Right kidney (tissue), 9 donors: ENCODE measurements at places on chromosomes 3 and 15.
A peak's percentile ranks its signal among the peaks of the same experiment; 100 is the strongest.

DNA sequence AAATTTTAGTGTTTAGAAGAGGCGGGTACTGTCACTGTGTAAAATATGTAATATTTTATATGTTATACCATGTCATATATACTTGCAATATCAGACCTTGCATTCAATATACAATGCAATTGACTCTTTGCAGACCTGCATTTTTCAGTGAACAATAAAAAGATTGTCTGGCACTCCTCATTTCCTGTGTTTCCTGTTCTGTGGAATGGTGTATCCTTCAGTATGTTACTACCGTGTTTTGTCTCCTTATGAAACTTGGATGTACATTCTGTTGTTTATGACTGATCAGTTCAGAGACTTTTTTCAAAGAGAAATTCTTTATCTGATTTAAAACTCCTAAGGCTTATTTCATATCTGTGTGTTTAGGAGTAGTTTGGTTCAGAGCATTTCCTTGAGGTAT is 31.5 kb downstream of the APH1B start:
- no peak for DNase-seq

DNA sequence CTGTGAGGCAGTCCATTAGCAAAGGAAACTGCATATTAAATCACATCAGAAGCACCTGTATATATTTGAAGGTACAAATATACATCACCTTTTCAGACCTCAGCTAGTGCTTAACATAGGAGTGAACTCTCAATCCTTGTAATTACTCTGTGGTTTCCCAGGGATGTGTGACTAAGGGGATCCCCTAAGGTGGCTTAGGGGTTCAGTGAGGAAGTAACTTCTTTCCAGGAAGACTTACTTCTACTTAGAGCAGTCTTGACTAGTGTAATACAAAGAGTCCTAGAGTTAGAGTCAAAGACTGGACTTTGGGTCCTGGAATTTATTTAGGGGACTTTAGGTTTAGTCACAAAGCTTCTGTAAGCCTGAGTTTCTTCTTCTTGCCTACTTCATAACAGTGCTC is 8.7 kb upstream of the SUMF1 start:
- no peak for DNase-seq

GRCh38 chr15:48981941-48982340 is 18.2 kb upstream of the SHC4 start:
- no peak for DNase-seq

DNA sequence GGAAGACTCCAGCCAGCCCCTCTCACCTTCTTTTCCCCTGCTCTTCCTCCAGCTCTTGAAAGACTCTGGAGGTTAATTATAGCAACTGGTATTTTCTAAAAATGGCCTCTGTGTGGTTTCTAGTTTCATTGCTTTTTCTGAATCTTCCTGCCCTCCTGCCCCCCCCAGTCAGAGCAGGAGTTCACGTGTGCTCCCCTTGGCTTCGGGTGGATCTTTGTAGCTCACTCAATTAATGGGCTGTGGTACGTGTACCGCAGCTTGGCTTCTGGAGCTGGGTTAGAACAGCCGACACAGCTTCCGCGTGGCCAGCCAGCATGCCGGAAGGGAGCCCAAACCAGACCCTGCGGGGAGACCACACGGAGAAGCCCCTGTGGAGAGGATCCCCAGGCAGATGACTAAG is 31.5 kb downstream of the TM2D3 start:
- DNase-seq = no peak

GRCh38 chr3:177026505-177027277 is 170.6 kb downstream of the TBL1XR1 start:
- DNase-seq = no peak

- DNase-seq = peak; percentile 33
These were observed 141.0 kb downstream of the CHDH start for GRCh38 chr3:53705024-53705745.

DNA sequence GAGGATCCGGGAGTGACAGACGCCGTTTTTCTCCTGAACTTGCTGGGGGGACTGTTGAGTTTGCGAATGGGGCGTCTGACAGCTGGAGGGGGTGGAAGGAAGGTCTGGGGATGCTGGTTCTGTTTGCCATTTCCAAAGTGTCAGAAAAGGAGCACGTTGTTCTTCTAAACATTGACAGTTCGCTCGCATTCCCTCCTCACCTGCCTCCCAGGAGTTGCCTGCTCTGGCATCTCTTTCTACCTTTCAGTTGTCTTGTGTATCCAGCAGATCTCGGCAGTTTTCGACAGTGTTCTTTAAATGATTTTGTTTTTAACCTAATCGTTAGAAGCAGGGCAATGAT is 829 bp downstream of the SELENOT start:
- no peak for DNase-seq

DNA sequence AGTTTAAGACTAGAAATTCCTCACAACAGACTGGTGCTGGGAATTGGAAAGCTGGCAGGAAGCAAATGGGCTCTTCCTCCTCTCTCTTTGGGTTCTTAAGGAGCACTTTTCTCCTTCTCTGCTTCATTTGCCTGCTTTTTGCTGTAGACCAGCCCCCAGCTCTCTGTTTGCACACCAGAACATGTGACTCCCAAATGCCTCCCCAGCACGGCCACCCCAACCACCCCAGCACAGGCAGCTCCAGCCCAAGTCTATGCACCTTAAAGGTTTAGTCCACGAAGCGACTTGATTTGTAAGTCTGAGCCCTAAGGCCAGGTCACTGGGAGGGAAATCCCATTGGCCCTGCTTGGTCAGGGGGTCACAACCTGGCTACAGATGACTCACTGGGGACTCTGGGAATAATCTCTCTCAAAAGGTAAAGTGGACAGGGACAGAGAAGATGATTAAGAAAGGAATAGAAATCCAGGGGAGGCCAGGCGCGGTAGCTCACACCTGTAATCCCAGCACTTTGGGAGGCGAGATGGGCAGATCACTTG is 377.8 kb upstream of the PROK2 start:
- DNase-seq = no peak

- DNase-seq = no peak
These were observed 57.3 kb downstream of the CEP63 start for GRCh38 chr3:134543113-134543512.

DNA sequence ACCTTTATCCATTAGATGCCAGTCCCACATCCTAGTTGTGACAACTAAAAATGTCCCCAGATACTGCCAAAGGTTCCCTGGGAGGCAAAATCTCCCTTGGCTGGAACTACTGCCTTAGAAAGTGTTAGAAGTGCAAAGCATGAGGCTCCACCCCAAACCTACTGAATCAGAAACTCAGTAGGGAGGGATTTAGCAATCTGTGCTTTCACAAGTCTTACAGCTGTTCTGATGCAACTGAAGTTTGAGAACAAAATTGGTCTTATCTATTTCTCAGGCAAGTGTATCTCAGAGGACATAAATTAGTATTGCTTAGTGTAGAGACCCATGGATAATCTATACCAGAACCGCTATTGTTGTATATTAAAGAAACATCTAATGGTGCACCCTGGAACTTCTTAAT is 70.2 kb downstream of the CLDN1 start:
- no peak for DNase-seq

GRCh38 chr3:153404157-153404556 is 242.1 kb downstream of the RAP2B start:
- no peak for DNase-seq

- no peak for DNase-seq
These were observed 677.5 kb downstream of the ZPLD1 start for GRCh38 chr3:103112273-103112672.

DNA sequence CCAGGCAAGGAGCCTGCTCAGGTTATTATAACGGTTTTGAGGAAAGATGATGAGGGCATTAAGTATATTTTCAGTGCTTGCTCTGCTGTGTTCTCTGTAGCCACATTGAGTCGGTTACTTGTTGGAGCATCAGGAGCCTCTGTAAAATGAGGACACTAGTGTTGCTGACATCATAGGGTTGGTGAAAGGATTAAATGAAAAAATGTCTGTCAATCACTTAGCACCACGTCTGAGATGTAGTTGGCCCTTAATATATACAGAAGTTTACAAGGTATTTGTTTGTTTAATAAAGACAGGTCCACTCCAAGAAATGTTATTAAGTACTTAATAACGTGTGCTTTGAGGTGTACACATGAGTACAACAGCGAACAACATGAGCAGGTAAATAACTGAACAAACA is 735 bp upstream of the SLC25A26 start:
- no peak for DNase-seq

DNA sequence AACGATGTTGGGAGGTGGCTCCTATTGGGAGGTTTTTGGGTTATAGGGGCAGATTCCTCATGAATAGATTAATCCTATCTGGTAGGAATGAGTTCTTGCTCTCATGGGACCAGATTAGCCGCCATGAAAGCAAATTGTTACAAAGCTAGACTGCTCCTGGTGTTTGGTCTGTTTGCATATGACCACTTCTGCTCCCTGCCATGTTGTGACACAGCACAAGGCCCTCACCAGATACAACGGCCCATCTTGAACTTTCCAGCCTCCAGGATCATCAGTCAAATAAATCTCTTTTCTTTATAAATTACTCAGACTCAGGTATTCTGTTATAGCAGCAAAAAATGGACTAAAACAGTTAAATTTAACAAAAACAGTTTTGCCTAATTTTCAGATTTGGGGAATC is 34.4 kb downstream of the TRIM42 start:
- no peak for DNase-seq

GRCh38 chr3:141728355-141728892 is 9.7 kb upstream of the RNF7 start:
- DNase-seq = no peak

DNA sequence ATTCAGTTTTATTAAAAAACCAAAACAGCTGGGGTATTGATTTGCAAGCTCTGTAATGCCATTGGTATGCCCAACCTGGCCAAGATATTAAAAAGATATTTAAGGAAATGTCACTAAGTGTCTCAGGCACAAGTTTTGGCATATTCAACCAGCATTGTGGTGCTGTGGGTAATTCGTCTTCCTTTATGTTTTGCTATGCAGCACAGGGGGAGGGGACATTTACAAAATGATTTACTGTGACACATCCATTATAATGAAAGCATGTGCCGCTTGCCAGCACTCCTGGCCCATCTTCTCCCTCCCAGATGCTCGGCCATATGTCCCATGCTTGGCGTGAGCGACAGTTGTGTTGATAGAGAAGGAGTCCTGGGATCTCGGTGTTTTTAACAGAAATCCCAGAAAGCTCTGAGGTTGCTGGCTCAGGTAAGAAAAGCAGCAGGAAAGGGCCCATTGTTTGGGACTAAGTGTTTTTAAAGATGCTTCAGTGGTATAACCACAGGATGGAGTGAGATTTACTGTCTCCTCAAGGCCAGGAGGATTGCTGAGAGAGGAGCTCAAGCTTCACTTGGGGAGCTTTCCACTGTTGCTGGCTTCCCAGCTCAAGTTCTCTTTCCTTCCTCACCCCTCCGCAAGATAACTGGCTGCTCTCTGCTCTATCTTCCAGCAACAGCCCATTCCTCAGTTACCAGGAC is 158.2 kb upstream of the TSC22D2 start:
- DNase-seq = no peak

GRCh38 chr15:77557144-77557543 is 75.6 kb downstream of the LINGO1 start:
- DNase-seq = no peak

- no peak for DNase-seq
These were observed 369.4 kb downstream of the MAGI1 start for GRCh38 chr3:65669163-65669875.

- DNase-seq = no peak
These were observed 276.0 kb downstream of the MFSD1 start for GRCh38 chr3:159077860-159078259.

DNA sequence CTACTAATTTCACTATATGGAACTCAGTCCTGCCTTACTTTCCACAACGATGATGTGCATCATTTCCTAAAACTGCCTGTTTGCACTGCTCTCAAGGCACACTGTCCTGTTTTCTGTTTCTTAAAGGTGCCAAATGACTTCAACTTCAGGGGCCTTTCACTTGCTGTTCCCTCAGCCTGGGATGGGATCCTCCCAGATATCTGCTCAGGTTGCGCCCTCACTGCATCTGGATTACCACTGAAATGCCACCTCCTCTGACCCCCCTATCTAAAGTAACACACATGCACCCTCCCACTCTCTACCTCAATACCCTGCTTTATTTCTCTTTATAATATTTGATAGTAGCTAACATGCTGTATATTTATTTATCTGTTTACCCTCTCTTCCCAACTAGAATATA is 123.8 kb upstream of the CMC1 start:
- no peak for DNase-seq

DNA sequence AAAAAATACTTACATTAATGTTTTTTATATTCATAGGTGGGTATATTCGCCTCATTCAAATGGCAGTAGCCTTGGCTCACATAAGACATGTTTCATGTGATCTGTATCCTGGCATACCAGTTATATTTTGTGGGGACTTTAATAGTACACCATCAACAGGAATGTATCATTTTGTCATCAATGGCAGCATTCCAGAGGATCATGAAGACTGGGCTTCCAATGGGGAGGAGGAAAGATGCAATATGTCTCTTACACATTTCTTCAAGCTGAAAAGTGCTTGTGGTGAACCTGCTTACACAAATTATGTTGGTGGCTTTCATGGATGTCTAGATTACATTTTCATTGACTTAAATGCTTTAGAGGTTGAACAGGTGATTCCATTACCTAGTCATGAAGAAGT is 3.5 kb downstream of the PDE12 start:
- no peak for DNase-seq

DNA sequence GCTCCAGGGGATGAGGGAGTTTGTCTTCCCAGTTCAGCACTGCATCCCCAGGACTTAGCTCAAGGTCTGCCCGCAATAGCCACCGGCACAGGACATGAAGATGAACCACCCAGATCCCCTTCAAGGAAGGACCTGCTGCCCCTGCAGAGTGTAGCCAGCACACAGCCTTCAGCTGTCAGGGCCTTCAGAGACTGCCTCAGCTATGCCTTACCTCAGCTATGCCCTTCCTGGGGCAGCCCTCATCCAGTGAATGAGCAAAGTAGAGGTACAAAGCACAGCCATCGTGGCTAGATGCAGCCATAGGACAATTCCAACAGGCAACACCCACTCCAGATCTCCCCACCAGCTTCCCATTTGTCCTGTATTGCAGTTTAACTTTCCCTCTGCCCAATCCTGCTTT is 291.2 kb upstream of the STT3B start:
- no peak for DNase-seq

GRCh38 chr3:172751175-172751704 is 714 bp downstream of the ECT2 start:
- DNase-seq = no peak

DNA sequence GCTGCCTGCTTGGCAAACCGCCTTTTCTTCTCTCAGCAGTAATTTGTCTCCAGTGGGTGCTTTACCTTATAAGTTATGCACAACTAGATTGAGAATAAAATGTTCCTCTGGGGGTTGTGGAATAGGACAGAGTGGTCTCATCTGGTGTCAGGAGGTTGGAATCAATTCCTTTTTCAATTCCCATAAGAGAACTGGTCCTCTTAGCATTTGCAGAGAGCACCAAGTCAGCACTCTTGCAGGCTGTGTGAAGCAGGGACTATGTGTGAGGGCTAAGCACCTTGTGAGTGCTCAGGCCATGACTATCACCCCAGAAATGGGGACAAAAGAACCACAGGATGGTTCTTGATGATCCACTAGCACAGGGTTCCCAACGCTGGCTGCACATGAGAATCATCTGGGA is 163.6 kb upstream of the UMPS start:
- DNase-seq = no peak

GRCh38 chr3:64717872-64718613 is 30.2 kb upstream of the ADAMTS9 start:
- no peak for DNase-seq

- no peak for DNase-seq
These were observed 6.3 kb downstream of the BHLHE40 start for GRCh38 chr3:4985330-4986174.
